ENCODE measurements at places on chromosomes 1 and 21.

- no peak for DNase-seq
These were observed 235.4 kb downstream of the PBX1 start for GRCh38 chr1:164794356-164794755.

DNA sequence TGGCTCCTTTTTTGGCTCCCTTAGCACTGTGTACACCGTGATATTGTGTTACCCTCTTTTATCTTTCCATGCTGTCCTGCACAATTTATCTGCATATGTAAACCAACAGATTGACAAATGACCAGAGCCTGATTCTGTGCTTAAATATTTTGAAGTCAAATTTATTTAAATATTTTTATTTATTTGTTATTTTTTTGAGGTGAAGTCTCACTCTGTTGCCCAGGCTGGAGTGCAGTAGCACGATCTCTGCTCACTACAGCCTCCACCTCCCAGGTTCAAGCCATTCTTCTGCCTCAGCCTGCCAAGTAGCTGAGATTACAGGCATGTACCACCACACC, 12.8 kb downstream of the PMF1 start:
- DNase-seq, result no peak

GRCh38 chr1:158028969-158029368, 35.5 kb downstream of the KIRREL1 start:
- DNase-seq, result no peak

DNA sequence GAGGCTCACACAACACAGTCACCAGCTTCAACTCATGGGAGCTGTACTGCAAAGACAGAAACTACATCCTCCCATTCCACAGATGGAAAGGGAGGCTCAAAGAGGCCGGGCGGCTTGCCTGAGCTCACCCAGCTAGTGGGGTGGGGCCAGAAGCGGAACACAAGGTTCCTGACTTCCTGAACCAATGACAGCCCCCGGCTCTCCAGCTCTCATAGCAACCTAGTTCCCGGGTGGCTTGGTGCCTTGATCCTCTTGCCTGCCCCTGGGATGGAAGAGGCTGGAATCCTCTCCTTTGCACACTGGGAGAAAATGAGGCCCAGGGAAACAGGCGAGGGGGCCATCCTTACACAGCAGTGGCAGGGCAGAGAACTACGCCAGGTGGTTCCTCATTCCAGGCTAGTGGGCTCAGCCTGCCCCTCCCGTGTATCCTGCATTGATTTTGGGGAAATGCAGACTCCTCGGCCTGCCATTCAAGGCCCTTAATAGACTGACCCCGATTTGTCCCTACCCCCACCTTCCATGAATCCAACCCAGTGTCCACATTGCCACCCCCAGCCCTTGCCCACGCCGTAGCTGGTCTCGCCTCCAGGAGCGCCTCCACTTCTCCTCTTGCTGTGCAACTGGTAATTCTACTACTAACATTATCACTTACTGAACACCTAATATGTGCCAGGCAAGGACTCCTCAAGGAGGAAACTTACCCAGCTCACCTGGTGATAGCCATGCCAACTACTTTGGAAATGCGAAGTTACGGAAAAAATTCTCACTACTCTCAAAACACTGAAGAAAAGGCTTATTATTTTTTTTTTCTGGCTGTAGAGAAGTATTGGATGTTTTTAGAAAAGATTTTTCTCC, 5.0 kb downstream of the RAP1GAP start:
- DNase-seq, result no peak

- DNase-seq, result no peak
These were observed 21.7 kb downstream of the PDXK start for GRCh38 chr21:43740497-43741156.

DNA sequence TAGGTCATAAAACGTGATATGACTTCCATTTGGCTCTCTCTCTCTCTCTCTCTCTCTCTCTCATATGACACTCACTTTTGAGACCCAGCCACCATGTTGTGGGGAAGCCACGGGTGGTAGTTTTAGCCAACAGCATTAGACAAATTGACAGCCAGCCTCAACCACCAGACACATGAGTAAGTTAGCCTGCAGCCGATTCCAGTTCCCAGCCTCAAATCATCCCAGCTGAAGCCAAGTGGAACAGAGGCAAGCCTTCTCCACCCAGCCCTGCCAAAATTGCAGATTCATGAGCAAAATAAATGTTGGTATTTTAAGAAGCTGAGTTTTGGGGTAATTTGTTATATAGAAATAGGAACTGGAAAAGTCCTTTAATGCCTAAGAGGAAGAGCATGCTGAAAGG, 98.0 kb upstream of the DNAH14 start:
- no peak for DNase-seq

DNA sequence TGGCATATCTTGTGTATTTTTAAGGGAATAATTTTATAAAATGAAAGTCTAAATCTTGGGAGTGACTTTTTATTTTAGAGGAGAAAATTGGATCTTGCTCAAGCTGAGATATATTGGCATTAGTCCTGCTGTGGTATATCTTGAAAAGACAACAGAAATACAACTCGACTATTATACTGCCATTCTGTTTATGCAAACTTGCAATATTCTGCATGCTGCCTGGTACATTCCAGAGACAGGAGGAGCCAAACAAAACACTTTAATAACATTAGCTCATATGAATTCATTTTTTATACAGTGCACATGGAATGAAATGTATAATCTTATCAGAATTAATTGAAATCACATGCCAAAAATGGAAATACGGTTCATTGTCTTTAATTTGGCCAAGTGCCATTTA, 176.0 kb upstream of the NRIP1 start:
- DNase-seq, result no peak

GRCh38 chr21:41750051-41750450, 16.8 kb downstream of the RIPK4 start:
- no peak for DNase-seq
